ENCODE measurements at places on chromosomes 3 and 15.

DNA sequence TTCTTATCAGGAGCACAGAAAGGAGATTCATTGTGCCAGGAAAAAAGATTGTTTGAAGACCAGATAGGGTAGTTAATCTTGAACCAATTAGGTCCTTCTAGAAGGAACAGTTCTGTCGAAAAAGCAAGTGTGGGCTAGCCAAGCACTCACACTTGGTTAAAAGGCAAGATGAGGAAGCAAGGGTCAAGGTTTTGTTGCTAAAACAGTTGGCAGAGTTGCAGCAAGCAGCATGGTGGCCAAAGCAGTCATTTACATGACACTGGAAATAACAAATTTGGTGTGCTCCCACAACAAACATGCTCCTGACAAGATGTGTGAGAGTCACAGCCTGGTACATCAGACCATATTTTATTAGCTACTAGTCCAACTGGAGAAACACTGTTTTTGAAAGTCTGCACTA, 228.0 kb upstream of the CFAP20DC start:
- DNase-seq = no peak

DNA sequence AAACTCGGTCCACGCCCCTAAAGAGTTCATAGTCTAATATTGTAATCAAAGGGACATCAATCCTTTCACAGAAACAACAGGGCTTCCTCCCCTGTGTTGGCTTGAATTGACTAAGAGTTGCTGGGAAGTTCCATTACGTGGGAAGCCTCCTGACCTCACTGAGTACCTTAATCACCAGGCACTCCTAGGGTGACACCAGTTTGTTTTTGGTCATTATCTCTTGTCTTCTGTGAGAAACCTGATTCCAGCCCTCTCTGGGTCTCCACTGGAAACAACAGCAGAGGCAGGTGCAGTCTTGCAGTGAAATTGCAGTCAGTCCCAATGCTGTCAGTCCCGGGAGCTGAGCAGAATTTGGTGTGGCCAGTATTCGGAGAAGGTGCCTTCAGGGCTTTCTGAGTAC, 55.4 kb downstream of the BOC start:
- DNase-seq = no peak

DNA sequence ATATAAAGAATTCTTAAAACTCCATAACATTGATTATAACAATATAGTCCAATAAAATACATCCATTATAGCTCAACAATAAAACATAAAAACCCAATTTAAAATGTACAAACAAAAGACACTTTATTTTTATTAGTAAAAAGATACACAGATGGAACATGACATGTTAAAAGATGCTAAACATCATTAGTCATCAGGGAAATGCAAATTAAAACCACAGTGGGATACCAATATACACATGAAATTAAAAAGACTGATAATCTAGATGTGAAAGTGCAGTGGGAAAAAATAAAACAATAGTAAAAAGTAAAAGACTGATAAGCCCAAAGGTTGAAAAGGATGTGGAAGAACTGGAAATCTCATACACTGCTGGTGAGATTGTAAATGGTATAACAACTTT, 46.2 kb downstream of the DNAH12 start:
- no peak for DNase-seq

DNA sequence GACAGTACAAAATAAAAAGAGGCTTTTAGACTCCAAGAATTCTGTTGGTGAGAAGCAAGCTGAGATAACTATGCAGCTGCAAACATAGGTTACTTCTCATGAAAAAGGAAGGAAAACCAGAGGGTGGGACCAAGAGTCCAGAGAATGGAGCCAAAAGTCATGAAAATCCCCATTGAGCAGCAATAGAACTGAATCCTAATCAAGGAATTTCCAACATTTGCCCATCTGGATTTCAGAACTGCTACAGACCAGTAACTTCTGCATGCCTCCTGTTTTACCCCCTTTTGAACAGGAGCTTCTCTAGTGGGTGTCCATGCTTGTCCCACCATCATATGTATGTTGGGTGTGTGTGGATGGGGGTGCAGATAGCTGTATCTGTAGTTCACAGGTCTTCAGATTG, 33.6 kb upstream of the BNC1 start:
- DNase-seq = no peak

DNA sequence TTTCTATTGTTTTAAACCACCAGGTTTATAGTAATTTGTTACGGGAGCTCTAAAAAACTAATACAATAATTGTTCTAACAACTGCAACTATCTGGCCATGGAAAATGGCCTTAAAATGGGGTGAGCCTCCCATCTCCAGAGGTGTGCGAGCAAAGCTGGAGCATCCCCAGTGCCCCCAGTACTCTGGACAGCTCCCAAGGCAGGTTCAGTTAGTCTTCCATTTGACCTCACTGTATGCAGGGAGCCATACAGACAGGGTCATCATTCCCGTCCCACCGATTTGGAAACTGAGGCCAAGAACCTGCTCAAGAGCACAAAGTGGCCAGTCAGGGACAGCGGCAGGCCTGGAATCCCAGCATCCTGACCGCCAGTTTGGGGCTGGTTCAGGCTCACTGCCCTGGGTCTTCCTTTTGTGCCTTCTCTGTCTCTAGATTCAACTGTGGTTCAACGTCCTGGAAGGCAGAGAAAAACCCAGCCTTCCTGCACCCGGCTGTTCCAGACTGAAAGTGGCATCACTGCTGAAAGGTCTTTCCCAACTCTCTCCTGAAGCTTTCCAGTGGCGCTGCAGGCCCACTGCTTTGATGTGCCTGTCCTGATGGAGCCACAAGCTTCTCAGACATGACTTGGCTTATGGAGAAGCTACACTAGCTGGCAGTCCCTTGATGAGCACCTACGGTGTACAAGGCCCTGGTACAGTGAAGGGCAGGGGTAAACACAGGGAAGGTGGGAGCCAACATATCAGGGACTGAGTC, 76.6 kb upstream of the LINGO1 start:
- DNase-seq = no peak

GRCh38 chr3:41751597-41751996, 210.3 kb downstream of the ULK4 start:
- DNase-seq = no peak

DNA sequence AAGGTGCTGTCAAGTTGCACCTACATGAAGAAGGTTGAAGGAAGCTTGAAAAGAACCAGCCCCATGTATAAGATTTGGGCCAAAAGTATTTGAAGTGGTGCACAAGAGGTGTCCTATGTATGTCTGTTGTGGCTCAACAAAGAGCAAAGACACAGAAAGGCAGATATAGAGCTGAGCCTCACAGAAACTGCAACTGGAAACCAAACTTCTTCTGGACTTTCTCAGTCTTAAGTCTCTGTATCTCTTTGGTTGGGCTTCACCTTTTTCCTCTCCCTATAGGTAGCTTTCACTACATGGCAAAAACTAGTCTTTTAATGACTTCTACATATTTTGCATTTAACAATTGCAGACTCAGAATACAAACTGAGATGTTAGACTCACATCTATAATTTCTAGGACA, 8.8 kb upstream of the CMC1 start:
- DNase-seq = no peak
